ENCODE measurements at places on chromosomes 5 and 9.

DNA sequence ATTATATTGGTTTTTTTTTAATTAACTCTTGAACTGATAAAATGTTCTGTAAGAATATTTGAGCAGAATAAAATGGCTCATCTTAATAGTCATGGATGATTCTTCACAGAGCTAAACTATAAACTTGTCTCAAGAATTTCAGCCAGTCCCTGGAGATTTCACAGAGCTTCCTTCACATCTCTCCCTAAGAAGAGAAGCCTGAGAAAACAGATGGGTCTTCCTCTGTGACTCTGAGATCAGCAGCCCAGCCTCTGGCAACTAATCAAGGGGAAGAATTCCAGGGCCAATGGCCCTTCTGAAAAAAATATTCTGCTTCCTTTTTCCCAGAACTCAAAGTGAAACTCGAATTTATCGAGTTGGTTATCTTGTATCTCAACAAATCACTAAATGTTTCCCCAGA, 122.2 kb upstream of the ITGA1 start:
- no peak for DNase-seq

DNA sequence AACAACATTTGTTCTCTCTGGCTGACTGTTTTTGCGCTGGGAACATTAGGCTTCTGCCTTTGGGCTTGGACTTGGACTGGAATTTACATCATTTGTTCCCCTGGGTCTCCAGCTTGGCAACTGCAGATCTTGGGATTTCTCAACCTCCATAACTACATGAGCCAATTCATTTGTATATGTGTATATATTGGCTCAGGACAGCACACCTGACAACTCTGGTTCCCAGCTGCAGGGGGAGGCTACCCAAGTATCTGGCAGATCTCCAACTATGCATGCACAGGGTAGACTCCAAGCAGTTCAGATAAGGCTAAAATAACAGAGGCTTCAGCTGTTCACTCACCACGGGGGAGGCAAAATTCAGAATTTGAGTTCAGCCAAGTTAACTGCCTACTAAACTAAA, 31.6 kb upstream of the F2RL1 start:
- DNase-seq = no peak

GRCh38 chr5:132557478-132558172, 848 bp downstream of the RAD50 start:
- DNase-seq = peak; percentile 24

DNA sequence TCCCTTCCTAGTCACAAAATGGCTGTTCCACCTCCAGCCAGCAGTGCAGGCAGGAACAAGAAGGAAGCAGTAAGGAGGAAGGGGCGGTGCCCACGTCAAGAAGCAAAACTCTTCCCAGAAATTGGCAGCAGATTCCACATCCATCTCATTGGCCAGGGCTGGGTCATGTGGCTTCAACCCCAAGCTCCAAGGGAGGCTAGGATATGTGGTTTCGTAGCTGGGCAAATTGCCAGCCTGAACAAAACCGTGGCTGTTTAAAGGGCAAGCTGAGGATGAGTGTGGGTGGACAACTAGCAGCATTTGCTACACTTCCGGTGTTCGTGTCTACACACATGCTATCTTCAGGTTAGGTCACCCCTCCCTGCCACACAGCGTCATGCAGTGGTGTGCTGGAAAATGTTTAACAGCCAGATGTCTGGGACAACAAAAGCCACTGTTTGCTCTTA, 92.1 kb upstream of the MAP1B start:
- no peak for DNase-seq

DNA sequence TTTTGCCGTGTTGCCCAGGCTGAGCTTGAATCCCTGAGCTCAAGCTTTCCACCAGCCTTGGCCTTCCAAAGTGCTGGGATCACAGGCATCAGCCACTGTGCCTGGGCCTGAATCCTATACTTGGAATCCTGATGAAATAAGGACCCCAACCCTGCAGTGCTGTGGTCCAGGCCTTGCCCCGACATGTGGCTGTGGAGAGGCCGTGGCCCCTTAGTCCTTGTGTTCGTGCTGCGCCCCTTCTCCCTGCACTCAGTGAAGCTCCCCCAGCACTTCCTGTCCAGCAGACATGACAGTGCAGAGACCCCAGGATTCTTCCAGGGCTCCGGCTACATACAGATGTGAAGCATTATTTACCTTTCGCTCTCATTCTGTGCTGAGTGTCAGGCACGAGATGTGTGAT, 52.9 kb downstream of the EHMT1 start:
- DNase-seq = no peak

DNA sequence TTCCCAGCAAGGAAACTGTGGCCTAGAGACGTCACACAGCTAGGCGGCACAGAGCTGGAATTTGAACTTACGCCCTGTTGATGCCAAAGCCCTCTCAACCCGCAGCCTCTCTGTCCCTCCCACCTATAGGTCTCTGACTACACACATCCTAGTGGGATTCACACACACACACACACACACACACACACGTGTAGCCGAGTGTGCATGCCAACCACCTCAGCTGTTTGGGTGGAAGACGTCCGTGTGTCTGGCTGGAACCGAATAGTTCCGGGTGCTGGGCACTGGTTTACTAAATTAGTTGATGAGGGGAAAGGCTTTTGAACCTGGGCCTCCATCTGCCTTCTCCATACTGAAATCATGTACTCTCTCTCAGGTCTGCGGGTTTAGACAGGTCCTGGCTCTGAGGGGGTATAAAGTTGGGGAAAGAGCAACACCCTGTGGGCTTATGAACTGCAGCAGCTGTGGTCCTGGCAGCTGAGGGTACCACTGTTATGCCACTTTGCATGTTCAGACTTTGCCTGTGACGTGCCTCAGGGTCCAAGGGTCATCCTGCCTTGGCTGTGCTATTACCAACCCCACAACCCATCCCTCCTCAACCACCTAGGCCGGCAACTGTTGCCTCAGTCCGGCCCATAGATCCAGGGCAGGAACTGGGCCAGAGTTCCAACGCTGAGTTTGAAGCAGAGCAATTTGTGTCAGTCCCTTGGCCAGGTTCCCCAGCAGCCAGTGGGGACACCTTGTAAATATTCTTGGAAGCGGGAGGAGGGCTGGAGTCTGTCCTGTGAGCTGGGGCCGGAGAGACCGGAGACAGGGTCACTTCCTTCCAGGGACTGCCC, 50.5 kb downstream of the PSD2 start:
- DNase-seq = no peak

GRCh38 chr9:89254773-89255125, 56.2 kb upstream of the CKS2 start:
- DNase-seq = no peak

GRCh38 chr5:82356021-82356420, 77.9 kb upstream of the RPS23 start:
- DNase-seq = no peak

GRCh38 chr5:31492869-31493268, 39.0 kb downstream of the DROSHA start:
- no peak for DNase-seq

DNA sequence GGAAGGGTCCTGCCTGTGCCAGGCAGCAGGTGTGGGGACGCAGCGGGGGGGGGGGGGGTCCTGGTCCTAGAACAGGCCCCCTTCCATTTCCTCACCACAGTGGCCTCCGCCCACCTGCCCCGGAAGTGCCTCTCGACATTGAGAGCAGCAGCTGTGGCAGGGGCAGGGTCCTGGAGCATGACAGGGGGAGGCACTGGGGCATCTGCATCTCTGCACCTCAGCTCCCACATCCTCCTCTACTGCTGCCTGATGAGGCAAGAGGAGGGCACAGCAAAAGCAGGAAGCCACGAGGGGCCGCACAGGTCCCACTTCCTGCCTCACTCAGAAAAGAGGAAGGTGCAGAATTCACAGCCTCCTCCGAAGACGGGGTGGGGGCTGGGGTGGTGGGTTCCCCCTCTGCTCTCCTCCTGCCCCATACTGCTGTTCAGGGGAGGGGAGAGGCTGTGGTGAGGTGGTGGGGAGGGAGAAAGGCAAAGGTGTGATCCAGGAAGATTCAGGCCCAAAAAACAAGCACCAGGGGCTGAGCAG, 14.8 kb downstream of the AKNA start:
- DNase-seq = no peak

- peak; percentile 78 for DNase-seq
These were observed 166.8 kb downstream of the COL23A1 start for GRCh38 chr5:178423431-178423830.

DNA sequence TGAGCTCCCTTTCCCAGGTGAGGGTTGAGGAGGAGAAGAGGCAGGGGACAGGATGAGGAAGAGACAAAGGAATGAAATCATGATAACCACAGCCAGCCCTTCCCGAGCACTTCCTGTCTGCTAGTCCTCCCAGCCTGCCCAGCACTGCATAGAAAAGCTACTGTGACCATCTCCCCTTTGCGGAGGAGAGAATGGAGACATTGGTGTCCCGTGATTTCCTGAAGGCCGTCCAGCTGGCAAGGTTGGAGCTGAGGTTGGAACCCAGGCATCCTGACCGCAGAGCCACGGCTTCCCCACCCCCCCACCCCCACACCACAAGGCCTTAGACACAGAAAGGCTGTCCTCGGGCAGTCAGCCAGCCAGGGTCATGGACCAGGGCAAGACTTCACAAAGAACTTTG, 131.1 kb upstream of the ICE1 start:
- no peak for DNase-seq

DNA sequence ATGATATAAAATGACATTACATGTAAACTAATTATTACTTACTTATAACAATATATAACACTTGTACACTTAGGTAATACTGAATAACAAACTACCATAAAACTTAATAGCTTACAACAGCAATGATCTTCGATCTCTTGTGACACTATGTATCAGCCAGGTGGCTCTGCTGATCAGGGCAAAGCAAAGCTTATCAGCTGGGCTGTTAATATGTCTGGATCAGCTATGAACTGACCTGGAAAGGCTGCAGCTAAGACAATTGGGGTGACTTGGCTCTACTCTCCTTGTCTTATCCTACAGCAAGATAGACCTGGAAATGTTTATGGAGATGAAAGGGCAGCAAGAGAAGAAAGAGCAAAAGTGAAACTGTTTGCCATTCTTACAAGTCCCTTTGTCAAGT, 511.3 kb downstream of the TLR4 start:
- no peak for DNase-seq

DNA sequence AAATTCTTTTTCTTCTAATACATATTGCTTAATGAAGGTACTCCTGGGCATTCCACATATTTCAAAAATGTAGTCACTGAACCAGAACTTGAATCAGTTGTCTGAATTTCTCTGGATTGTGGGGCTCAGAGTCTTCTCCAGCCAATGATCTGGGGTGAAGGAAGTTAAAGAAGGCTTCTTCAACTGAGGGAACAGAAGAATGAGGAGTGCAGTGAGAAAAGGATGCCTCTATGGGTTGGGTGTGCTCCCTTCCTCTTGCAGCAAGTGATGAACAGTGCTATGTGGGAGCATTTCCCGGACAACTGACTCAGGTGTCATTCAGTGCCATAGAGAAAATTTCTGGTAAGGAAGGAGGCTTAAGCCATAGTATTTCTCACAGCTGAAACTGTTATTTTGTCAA, 7.9 kb downstream of the LNPEP start:
- no peak for DNase-seq

DNA sequence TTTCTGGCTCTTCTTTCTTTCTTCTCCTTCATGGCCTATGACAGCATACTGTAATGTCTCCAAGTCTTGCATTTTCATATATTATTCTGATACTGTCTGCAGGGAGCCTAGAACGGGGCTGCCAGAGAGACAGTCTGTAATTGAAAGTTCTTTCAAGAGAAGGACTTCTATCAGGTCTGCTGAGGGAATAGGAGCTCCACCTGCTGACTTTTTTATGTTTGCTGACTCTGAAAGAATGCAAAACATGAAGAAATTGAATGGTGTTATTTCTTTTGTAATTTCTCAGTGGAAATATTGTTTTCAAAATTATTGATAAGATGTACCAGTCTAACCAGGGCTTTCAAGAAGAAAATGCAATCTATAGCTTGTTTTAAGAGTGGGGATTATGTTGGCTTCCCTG, 121.9 kb upstream of the RFX3 start:
- DNase-seq = no peak

DNA sequence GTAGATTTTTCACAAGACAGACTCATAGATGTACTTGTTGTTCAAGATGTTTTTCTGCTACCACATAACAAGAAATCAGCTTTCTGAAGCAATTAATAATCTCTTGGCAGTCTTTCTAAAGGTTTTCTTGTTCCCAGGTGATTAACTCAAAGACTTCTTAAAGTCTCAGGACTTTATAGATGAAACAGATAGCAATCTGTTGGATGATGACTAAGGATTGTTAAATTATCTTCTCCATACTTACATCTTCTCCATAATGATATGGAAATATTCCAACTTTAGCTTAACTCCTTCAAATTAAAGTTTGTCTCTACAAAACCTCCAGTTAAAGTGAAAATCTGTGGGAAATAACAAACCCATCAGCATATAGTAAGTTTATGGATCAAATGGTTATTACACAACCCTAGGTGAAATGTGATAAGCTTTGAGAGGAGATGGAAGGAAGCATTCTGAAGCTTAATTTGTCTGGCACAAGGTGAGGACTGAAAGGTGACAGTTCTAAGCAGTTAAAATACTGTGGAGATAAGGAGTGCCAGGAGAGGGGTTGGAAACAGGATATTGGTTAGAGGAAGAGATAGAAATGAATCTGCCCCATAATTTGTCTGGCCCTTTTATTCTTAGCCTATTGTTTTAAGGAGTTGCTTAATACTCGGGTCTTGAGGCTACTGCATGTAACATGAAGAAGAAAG, 326.7 kb downstream of the ADGRV1 start:
- DNase-seq = no peak

DNA sequence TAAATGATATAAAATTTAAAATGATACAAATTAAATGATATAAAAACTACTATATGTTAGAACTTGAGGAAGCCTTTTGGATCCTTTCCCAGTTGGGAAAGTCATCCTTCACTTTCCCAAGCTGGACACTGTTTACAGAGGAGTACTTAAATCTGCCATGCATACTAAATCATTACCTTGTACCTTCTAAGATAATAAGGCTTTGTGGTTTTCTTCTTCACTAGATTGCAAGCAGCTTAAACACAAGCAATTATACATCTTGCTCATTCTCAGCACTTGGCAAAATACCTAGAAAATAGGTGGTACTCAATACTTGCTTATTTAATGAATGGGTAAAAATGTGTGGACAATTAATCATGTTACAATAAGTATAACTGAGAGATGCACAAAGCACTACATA, 666.8 kb downstream of the PTPRD start:
- DNase-seq = no peak

DNA sequence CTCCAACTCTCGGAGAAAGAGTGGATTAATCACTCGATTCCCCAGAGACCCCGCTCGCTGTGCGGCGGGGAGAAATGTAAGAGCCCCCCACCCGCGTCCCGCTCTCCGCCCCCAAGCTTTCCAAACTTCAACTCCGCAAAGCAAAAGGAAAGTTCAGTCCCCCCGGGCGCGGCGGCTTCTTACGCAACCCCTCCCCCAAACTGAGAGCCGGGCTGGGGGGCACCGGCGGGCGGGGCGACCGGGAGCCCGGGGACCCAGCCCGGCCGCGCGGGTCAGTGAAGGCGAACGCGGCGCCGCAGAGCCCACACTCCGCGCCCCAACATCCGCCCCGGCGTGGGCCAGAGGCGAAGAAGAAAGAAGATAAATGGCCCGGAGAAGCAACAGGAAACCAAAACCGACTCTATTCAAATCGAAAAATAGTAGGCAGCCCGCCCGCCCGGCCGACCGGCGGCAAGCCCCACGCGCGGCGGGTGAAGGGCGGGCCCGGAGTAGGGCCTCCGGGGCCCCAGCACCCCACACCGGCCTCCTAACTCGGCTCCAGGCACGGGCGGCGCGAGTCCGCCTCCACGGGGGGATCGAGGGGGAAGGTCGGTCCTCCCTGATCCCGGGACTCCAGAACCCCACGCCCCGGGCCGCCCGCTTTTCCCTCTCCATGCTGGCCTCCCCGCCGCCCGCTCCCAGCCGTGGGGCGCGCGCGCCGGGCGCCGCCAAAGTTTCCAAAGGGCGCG, 720 bp downstream of the NOTCH1 start:
- DNase-seq = peak; percentile 92

- DNase-seq = no peak
These were observed 19.7 kb upstream of the CPLX2 start for GRCh38 chr5:175851727-175852126.
